ENCODE measurements at places on chromosomes 12 and 14.

DNA sequence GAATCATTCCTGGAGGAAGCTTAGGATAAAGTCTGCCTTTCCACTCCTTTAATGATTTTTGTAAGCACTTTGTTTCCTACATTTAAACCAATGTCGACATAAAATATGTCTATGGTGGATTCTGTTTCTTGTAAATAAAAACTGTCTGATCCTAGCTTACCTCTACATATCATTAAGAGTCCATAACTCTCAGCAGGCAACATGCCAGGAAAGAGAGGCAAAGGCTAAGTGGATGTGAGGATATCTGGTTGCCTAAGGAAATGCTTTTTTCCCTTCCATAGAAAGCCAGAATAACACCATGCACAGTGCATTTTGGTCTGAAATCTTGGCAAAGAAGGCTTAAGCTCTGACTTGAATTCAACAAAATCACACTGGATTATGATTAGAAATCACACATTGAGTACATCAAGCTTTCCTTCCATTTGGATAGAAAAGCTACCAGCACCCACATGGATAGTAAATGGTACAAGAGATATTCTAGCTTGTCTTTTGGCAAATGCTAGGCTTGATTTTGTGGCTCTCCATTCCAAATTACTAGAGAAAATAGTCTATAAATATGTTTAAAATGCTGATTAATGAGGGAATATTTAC, 57.0 kb upstream of the CNTN1 start:
- no peak for DNase-seq

GRCh38 chr14:77198561-77198960, 17.0 kb downstream of the TMEM63C start:
- no peak for DNase-seq

- peak; percentile 19 for DNase-seq
These were observed 192.2 kb downstream of the TMTC3 start for GRCh38 chr12:88334271-88334670.

DNA sequence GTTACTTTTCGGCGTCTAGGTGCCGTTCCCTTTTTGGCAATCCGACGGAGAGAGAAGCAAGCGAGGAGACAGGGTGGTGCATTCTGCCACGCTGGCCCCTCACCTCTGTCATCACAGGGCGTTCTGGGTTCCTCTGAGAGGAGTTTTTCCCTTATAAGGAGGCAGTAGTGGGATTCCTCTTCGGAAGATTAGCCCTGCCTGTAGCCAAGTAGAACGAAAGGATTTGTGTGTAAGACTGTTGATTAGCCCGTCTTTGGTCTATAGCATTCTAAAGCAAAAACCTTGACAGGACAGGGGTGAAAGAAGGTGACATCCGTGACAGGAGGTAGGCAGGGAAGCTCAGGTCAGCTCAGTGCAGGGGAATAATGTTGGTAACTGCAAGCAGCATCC, 9.1 kb upstream of the NEMF start:
- DNase-seq, result peak; percentile 64

GRCh38 chr12:53097564-53098353, at the start of gene IGFBP6:
Gene IGFBP6 (plus strand): TSS chr12:53097667. CDS start chr12:53097718, 51 bp downstream.
- no peak for DNase-seq

GRCh38 chr14:32702562-32702961, 236.1 kb upstream of the NPAS3 start:
- peak; percentile 11 for DNase-seq

DNA sequence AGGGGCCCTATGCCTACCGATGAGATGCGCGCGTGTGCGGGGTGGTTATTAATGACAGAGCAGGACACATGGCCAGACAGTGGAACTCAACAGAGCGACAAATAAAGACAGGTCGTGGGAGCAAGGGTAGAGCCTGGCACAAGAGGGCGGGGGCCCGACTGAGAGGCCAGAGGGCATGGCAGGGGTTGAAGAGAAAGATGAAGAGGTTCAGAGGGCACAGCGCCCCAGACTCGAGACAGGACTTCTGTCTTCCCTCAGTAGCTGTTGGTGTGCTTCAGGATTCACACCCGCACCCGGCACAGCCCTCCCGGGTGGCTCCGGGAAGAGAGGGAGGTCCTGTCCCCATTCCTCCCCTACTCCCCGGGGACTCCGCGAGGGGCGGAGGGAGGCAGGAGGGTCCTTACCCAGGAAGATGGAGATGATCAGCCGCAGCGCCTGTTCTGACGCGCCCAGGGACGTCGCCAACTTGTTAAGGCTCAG, 366 bp downstream of the LPCAT3 start:
- peak; percentile 31 for DNase-seq

DNA sequence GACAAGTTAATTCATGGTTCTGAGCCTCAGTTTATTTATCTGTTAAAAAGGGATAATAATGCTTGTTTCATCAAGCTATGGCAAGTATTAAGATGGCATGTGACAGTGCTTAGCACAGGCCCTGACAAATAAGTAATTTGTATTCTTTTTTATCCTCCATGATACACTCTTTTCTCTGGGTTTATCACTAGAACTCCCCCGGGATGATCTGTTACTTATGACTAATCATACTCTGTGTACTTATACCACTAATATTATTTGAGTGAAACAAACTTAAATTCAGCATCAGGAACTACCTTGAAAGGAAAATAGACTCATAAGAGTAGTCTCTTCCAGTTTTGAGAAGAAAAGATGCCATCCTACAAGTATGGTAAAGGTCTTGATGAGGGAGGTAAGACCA, 283.8 kb downstream of the PAWR start:
- no peak for DNase-seq

- DNase-seq, result no peak
These were observed 47.9 kb upstream of the BCAT1 start for GRCh38 chr12:24996820-24997219.

DNA sequence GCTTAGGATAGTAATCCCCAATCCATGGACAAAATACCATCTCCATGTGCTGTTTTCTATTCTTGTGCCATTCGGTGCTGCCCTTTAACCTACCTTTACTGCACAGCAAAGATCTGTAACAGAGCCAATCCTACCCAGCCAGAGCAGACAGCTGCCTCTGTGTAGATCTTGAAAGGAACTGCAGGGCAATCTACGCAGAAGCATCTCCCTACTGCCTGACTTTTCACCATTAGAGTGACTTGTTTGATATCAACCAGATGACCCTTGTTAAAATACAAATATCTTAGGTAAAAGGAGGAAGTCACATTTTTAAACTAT, 33.9 kb upstream of the PPM1A start:
- no peak for DNase-seq

GRCh38 chr14:78023112-78023511, 147.1 kb upstream of the NRXN3 start:
- DNase-seq, result no peak

GRCh38 chr14:52265253-52265652, 2.2 kb upstream of the PTGDR start:
- no peak for DNase-seq

DNA sequence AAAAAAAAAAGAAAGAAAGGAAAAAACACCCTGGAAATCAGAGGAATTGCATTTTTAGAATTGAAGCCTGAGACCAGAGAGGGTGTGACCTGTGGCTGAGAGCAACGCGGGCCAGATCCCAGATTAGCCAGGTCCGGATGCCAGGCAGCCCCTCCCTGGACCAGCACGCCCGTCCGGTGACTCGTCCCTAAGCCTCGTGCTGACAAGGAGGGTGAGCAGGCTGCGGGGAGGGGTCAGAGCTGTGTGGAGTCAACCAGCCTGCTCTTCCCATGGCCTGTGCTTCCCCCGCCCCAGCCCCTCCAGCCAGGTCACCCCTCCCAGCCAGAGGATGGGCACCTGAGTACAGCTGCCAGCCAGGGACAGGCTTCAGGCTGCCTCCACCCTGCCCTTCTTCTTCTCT, 4.2 kb upstream of the KLC1 start:
- DNase-seq, result peak; percentile 33

DNA sequence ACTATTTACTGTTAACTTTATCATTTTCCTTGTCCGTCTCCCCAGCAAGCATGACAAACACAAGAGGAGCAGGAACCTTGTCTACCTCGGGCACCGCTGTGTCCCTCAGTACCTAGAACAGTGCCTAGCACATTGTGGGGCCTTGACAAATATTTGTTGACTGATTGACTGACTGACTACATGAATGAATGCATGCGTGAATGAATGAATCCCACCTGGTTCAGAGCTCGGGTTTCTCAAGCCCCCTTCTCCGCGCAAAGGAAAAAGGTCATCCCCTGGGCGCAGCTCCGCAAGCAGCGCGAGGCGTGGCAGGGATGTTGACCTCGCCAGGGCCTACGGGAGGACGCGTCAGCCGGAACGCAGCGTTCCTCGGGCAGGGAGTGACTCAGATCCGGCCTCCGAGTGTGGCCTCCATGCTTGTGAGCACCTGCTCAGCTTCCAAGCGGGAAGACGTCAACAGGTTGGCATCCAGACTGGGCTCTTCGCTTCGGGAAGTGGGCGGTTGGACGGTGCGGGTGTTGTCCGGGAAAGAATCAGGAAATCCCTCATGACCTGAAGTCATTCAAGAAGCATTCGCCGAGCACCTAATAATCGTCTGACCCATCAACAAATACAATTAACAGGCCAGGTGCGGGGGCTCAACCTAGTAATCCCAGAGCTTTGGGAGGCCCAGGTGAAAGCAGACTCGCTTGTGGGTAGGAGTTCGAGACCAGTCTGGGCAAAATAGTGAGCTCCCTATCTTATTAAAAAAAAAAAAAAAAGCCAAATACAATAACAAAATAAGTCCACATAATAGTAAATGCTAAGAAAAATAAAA, 13.9 kb upstream of the UBC start:
- DNase-seq, result peak; percentile 23

DNA sequence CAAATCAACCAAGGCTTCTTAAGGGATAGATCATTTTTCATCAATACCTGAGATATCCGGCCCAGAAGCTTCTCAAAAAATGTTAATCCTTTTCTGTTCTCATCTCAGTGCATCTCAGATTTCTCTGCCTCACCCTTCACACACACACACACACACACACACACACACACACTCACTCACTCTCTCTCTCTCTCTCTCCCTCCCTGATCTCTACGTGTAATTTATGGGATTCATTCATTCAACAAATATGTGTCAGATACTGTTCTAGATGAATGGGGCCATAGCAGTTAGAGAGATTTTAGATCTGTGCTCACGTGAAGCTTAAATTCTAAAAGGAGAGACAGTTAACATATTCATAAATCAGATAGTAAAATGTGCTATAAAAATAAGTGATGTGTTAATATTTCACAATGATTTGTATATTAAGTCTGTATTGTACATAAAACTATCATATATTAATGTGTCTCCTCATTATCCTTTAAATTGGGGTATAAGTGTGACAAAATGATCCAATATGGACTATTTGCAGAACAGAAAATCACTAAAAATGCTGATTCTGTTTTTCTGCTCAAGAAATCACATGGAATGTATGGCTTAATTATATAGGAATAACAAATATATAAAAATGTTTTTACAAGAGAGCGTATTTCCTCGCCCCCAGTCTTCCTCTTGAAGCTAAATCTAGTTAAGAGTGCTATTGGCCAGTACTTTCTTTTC, 7.3 kb upstream of the FRMD6 start:
- DNase-seq, result no peak

GRCh38 chr12:47851303-47851952, 31.7 kb upstream of the HDAC7 start:
- no peak for DNase-seq

DNA sequence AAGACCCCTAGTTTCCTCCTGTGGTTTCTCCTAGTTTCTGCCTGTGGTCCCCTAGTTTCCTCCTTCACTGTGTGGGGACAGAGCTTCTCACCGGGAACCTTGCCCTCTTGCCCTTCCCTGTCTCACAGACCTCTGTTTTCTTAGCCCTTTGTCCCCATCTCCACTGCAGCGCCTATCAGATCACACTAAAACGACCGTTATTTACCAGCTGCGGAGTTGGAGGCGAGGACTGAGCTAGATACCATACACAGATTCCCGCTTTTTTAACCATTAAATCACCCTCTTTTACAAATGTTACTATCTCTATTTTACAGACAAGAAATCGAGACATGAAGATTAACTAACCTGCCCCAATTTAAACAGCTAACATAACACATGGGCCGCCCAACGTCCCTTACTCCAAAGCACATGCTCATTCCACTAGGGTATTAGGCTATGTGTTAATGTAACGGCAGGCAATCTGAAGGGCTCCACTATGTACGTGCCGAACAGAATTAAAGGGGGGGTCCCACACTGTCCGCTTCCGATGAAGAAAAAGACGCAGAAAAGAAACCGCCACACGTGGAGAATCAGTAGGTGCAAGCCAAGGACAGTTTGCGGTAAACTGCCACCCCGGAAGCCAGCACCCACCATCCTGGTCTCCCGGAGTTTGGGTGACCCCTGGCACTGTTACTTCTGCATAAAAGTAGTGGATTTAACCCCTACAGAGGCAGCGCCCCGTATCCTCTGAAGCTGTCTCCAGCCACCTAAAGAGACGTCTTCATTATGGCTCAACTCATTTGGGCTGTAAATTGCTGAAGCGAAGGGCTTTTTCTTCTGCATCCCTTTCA, 1.9 kb upstream of the FKBP4 start:
- no peak for DNase-seq

GRCh38 chr14:80940146-80940545, 1.4 kb downstream of the CEP128 start:
- no peak for DNase-seq

- no peak for DNase-seq
These were observed 49.6 kb downstream of the CMKLR1 start for GRCh38 chr12:108289350-108290161.

DNA sequence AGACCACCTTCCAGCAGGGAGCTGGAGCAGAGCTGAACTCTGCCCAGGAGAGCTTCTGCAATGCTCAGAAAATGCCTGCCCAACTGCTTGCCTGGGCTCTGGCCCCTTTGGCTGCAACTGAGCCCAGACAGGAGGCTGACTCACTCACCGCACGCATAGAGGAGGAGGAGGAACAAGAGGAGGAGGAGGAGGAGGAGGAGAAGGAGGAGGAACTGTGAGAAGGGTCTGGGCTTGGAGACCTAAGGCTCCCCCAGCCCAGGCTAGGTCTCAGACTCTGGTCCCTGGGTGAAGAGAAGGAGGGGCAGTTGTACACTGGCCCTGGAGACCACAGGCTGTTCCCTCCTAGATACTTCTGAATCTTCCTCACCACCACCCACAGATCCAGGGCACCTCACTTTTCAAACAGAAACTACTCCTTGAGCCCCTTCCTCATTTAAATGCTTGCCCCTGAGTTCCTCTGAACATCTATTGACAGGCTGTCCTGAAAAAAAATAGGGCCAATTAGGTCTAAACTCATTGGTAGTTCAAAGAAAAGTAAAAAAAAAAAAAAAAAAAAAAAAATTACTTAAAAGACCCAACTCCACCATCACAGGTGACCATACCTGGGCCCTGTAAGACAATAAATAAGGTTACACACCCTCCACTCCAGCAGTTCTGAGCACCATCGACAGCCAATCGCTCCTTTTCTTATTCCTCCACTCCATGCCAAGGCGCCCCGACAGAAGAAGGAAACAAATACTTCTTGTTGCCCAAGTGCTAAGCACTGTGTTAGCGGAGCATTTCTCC, 674 bp downstream of the VDR start:
- peak; percentile 49 for DNase-seq

GRCh38 chr12:58186914-58187313, 245.5 kb downstream of the ATP23 start:
- no peak for DNase-seq

GRCh38 chr12:57173089-57173488, 25.7 kb upstream of the LRP1-AS start:
- no peak for DNase-seq

GRCh38 chr14:51865953-51866747, 5.7 kb downstream of the GNG2 start:
- no peak for DNase-seq
